Hindlimb muscle (tissue), 1 donor: ENCODE measurements at places on chromosomes 7 and 10. TPM values are rescaled to one million over a fixed set of nuclear protein-coding genes. Genes with fewer than 3 reads are reported as not detected.

- DNase-seq = peak; percentile 56
These were observed 97.7 kb downstream of the SH3PXD2A start for GRCh38 chr10:103757531-103758293.

GRCh38 chr7:135936497-135937217 is 40.5 kb downstream of the MTPN start:
- no peak for DNase-seq

DNA sequence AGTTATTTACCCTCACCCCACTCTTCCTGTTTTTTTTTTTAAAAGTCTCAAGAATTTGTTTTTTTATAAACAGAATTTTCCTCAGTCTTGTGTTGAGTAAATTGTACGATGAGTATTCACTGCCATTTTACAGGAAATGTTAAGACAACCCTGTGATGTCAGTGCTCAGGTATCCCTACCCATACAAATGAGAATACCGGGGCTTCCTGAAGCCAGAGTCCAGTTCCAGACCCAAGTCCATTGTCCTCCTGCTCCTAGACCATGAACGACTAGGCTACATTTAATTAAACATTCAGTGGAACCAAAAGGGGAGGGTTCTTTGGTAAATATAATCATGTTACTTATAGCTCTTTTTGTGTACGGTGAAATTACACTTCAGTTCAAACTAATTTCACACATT is 79.2 kb downstream of the GNAI1 start:
- DNase-seq = no peak

DNA sequence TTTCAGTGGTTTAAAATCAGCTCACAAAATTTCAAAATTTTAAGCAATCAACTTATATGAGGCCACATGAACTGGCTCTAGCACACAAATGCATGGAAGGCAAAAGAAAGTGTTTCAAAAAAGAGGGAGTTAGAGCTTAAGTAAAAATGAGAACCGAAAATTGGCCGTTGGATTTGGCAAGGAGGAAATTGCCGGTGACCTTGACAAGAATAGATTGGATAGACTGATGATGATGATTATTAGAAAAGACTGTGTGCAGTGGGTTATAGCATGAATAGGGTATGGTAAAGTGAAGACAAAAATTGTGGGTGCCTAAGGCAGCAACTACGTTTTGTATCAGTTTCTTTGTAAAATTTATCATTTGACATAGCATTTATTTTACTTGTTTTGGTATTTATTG is 175.7 kb downstream of the SEMA3D start:
- DNase-seq = no peak

- no peak for DNase-seq
These were observed 203.7 kb downstream of the ARHGAP21 start for GRCh38 chr10:24519950-24520349.

GRCh38 chr10:84302223-84302622 is 26.2 kb upstream of the CCSER2 start:
- no peak for DNase-seq

DNA sequence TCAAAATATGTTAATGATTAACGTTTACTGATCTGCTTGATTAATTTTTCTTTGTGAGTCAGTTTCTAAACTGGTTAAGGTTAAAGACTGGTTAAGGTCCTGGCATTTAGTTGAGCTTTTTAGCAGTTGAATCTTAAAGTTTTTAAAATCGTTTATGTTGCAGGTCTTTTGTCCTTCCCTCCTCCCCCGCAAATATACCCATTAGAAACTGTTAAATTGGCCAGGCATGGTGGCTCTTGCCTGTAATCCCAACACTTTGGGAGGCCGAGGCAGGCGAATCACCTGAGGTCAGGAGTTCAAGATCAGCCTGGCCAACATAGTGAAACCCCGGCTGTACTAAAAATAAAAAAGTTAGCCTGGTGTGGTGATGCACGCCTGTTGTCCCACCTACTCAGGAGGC is 100.9 kb downstream of the PODXL start:
- DNase-seq = no peak

GRCh38 chr10:42150428-42151061 is 487.8 kb downstream of the ZNF33B start:
- DNase-seq = no peak

The EBF3 gene
- 71.1 TPM for polyA plus RNA-seq

DNA sequence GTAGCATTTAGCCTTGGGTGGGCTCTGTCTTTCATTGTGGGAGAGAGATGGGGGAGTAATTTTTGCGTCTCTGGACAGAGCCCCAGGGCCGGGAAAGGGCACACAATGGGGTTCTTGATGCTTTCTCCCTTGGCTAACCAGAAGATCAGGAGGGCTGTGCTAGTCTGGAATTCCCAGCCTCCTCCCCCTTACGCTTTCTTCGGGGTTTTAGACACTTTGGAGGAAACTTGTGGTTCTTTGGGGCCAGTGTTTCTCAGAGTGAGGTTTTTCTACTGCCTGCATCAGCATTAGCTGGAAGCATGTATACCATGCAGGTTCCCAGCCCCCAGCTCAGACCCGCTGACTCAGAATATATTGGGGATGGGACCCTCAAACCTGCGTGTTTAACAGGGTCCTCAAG is 7.0 kb downstream of the NEURL1 start:
- no peak for DNase-seq

The TPK1 gene
- polyA plus RNA-seq = 3.2 TPM

DNA sequence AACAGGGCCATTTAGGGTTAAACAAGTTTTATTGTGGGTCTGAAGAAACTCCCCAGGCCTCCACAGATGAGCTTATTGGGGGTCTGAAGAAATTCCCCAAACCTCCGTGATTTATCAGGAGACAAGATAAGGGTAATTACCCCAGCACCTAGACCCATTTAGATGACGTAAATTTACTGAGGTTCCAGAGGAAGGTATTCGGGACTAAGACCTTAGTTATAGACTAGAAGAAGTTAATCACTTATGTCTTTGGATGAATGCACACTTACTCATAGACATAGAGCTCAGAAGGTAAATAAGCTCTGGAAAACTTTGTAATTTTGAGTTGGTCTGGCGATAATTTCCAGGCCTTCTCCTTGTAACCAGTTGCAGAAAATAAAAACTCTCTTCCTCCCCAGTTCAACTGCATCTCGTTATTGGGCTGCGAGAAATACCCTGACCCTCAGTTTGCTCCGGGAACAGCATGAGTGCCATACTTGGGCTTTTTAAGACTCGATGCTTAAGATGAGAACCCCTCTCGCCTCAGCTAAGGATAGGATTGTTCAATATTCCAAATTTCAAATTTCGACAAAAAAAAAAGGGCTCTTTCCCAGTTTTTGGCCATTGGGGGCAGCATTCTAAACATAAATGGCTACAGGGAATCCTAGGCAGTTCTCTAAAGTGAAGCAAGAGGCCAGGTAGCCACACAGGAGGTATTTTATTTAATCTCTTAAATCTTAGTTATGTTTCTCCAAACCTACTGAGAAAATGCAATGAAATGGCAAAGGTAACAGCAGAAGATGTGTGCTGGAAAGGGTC is 74.7 kb upstream of the PFKP start:
- no peak for DNase-seq

DNA sequence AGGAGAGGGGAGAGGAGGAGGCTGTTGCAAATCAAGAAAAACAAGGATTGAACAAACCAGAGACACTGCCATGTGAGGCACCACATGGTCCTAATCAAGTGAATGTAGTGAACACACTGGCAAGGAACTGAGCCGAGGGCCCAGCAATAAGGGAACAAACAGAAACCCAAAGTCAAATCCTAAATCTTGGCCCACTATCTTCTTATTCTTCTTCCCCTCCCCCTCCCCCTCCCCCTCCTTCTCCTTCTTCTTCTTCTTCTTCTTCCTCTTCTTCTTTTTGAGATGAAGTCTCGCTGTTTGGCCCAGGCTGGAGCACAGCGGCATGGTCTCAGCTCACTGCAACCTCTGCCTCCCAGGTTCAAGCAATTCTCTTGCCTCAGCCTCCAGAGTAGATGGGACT is 24.0 kb downstream of the KIAA1549 start:
- no peak for DNase-seq

GRCh38 chr7:84364708-84365107 is 170.1 kb upstream of the SEMA3A start:
- DNase-seq = no peak

GRCh38 chr7:80916770-80917741 is 1.8 kb downstream of the SEMA3C start:
- DNase-seq = no peak

The ITIH5 gene
- polyA plus RNA-seq = 42.2 TPM

DNA sequence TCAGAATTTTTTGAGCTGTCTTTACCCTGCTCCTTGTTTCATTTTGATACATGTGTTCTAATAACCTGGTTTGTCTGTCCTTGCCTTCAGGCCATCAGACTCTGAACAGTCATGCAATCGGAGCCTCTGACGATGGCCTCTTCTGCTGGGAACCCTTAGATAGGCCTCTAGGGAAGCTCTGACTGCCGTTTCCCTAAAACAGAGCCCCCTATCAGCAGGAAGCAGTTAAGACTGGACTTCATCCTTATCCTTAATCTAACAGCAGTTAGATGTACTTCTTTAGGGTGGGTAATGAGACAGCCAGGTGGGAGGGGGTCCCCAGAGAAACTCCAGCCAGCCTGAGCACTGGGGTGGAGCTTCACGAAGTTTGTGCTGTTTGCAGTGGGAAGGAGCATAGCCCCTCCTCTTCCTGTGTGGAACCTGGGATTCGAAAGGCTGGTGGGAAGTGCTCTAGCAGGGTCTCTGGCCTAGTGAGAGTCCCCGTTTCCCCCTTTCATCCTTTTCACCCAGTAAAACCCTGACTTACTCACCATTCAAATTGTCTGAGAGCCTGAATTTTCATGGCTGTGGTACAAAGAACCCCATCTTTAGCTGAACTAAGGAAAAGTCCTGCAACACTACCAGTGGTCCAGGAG is 28.4 kb upstream of the SORCS3 start:
- DNase-seq = no peak

DNA sequence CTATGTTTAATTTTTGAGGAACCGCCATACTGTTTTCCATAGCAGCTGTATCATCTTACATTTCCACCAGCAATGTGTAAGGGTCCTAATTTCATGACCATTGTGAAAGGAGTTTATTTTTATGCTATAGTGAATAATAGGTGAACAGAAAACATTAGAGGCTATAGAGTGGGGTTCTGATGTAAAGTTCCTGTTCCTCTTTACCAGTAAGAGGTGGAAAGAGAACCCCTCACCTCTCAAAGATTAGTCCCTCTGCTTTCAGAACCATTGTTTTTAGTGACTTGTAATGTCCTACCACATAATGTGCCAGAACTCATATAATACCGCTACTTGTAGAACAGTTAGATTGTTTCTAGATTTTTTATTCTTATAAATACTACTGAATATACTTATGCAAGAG is 34.2 kb downstream of the SUFU start:
- DNase-seq = no peak

DNA sequence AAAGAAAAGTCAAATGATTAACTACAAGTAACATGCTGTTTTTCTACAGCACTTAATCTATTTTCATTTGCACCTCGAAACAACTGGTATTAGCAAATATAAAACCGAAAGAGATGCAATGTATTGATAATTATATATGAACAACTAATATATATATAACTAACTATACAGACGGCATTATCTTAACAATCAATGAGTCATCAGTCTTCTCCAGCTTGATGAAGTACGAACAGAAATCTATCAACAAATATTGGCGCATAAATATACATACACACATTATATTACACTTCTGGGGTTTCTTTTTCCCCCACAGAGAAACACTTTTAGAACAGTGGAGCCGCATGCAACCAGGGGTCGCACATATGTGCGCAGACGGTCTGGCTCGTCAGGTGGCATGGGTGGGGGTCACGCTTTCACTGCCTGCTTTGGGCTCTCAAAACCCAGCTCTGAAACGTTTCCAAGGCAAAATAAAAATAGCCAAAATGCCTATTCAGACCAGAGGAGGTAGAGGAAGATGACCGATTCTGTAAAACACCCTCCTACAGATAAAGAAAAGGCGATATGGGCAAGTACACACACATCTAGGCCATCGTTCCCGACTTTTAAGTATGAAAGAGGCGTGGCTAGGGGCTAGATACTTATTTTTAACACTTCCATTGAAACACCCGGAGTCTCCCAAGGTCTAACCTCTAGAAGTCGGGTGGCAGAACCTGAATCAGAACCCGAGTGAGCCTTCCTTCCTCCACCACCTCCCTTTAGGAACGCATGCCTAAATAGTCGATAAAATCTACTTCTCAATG is 1.7 kb downstream of the ARHGAP12 start:
- no peak for DNase-seq

GRCh38 chr7:124201768-124202349 is 169.0 kb upstream of the TMEM229A start:
- no peak for DNase-seq

The PSMA2 gene
- 101 TPM for polyA plus RNA-seq

DNA sequence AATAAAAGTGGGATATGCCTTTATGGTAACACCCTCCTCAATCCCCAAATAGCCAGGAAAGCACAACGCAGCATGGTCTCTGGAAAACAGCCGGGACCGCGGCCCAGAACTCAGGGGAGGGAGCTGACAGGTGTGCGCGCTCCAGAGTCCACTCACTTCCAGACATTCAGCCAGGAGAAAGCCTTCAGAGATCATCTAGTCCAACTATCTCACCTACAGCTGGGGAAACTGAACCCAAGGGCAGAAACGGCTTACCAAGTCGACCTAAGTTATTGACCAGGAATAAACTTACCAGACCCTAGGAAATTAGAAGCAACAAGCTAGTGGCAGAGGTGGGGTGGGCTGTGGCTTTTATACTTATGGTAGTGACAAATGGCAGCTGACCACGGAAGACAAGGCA is 16.4 kb downstream of the GSDME start:
- DNase-seq = no peak

The ENKUR gene
- polyA plus RNA-seq = 0.30 TPM

- DNase-seq = no peak
These were observed 108.6 kb upstream of the KCNMA1 start for GRCh38 chr10:77746047-77746707.

- DNase-seq = no peak
These were observed 787.4 kb upstream of the C7orf33 start for GRCh38 chr7:147803151-147803550.

The NPFFR1 gene
- polyA plus RNA-seq = 0.09 TPM

DNA sequence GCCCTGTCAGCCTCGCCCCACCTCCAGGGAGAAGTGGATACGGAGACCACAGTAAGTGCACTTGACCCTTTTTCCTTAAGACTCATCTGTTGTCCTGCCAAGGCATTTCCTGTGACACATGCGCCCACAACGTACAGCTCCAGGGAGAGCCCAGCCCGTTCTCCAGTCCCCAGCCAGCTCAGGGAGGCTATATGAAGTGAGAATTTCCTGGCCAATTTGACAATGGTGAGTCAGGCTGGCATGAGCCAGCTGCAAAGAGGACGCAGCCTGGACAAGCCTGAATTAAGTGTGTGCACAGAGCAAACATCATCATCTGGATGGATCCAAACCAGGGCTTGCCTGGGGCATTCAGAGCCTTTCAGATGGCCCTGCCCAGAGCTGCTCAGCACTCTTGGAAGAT is 244.8 kb downstream of the KCNMA1 start:
- DNase-seq = no peak

The SPDYE1 gene
- polyA plus RNA-seq = 2.3 TPM

The LRRC17 gene
- polyA plus RNA-seq = 26.4 TPM

- no peak for DNase-seq
These were observed 154.8 kb downstream of the LRRC4 start for GRCh38 chr7:127876393-127876792.

GRCh38 chr10:16817125-16818019 is at the start of gene RSU1:
Gene RSU1, minus strand, starts transcription at chr10:16817424. Its CDS starts 343 bp downstream, at chr10:16817081.
- peak; percentile 99 for DNase-seq

- no peak for DNase-seq
These were observed 231.3 kb downstream of the MDFIC start for GRCh38 chr7:115153176-115153575.

The SPDYE5 gene
- polyA plus RNA-seq = 5.5 TPM

- no peak for DNase-seq
These were observed 611.9 kb downstream of the PTPRN2 start for GRCh38 chr7:157975401-157976372.

The GPNMB gene
- 53.7 TPM for polyA plus RNA-seq

GRCh38 chr10:1287971-1288401 is 231.8 kb downstream of the WDR37 start:
- DNase-seq = no peak

The ANKRD22 gene
- not detected for polyA plus RNA-seq

The NODAL gene
- polyA plus RNA-seq = 0.68 TPM
